Dorsolateral prefrontal cortex (tissue), 122 donors: ENCODE measurements at places on chromosomes 3 and 15.

DNA sequence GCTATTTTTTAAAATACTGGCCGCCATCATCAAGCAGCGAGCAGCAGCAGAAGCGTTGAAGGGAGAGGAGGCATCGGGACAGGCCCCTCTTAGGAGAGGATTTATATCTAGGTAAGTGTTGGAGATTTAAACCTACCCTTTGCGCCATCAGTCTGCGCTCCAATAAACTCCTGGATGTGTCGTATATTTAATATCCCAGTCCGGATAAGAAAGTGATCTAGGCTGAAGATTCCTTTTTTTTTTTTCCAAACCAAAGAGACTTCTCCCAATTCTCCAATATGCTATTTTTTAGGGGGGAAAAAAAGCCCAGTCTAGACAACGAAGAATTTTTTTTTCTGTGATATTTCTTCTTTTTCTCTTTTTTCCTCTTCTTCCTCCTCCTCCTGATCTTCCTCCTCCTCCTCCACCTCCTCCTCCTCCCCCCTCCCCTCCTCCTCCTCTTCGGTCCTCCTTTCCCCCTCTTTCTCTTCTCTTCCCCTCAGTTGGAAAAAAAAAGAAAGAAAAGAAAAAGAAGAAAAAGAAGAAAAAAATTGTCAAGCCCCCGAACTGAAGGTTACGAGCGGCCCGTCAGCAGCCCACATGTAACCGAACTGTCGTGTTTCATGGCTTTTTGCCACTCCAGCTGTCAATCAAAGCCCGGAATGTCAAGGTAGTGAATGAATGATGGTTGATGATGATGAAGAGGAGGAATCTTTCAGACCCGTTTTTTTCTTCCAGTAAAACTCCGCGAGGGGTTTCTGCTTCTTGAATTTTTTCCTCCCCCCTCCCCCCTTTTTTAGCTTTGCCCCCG, 835 bp downstream of the MEIS2 start:
- no peak for DNase-seq

DNA sequence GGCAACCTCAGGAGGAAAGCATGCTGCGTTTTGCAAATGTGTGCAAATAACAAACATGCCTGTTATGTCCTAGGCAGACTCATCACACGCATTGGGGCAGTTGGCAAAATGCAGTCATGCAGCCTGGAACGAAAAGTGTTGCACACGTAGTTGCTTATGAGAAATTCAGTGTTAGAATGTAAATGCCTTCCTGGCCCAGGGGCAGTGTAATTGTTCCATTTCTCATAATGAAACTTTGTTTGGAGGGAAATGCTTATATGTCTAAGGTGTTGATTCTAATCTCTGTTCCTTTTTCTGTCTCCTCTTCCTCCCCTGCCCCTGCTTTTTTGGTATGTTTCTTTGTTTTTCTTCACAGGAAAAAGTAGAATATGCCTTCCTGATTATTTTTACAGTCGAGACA, 156.0 kb downstream of the CACNA1D start:
- no peak for DNase-seq

- peak; percentile 59 for DNase-seq
Observed at GRCh38 chr3:185473290-185473815, 25.5 kb downstream of the TMEM41A start.

DNA sequence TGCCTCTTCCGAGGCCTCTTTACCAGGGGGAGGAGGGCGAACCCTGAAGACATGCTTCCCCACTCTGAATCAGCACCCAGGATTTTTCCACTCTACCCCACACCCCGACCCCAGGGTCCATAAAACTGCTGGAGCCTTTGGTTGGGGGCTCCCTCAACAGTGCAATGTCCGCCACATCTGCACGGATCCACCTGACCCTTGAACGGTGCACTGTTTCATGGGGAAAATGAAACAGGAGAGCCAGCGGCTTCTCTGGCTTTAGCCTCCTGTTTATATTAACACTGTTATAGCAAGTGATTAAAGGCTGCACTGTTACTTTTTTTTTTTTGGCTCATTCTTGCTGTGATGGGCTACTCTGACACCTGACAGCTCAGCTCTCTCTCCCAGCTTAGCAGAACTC, 124.1 kb upstream of the DLG1 start:
- DNase-seq, result no peak

DNA sequence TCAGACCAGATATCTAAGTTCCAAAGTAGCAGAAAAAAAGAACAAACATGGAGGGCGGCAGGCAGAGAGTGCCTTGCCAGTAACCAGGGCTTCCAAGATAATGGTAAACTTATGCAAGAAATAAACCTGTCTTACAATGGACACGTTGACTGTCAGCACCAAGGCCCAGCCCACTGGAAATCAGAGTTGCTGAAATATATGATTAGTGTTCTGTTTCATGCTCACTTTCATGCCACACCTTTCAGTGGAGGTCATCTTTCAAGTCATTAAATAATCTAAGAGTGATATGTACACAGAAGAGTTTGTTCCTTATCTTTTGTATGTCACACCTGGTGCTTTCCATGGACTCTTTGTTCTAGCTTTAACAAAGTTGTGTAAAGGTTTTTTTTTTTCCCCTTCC, 358.1 kb downstream of the MECOM start:
- no peak for DNase-seq

DNA sequence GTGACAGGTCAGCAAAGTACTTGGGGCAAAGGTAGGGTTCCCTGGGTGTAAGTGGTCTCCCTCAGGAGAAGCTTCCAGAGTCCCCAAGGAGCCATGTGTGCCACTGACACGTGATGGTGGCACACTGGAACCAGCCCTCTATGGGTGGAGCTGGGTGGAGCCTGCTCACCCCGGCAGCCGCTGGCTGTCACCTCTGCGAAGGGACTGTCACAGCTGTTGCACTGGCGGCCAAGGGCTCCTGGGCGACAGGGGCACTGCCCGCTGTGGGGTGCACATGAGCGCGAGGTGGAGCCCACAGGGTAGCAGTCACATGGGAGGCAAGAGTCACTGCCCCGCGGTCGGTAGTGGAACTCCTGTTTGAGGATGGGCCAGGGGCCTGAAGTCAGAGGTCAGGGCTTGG, 12.0 kb downstream of the CELSR3 start:
- no peak for DNase-seq

- DNase-seq, result no peak
Observed at GRCh38 chr15:60899322-60899966, 329.7 kb downstream of the RORA start.

DNA sequence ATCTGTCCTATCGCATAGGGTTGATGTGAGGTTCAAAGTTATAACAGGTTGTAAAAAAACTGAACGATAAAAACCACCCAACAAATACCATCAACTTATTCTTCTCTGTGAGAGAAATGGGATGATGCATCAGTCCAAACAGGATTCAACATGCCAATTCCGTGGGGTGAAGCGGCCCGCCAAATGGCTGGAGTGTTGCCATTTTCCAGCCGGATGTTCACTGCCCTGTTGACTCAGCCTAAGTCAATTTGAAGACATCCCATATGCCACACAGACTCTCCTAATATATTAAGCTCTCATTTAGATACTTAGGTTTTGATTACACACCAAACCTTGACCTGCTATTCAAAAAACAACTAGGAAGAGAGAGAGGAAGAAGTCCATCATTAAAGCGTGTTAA, 311.1 kb downstream of the VPS13C start:
- DNase-seq, result no peak

DNA sequence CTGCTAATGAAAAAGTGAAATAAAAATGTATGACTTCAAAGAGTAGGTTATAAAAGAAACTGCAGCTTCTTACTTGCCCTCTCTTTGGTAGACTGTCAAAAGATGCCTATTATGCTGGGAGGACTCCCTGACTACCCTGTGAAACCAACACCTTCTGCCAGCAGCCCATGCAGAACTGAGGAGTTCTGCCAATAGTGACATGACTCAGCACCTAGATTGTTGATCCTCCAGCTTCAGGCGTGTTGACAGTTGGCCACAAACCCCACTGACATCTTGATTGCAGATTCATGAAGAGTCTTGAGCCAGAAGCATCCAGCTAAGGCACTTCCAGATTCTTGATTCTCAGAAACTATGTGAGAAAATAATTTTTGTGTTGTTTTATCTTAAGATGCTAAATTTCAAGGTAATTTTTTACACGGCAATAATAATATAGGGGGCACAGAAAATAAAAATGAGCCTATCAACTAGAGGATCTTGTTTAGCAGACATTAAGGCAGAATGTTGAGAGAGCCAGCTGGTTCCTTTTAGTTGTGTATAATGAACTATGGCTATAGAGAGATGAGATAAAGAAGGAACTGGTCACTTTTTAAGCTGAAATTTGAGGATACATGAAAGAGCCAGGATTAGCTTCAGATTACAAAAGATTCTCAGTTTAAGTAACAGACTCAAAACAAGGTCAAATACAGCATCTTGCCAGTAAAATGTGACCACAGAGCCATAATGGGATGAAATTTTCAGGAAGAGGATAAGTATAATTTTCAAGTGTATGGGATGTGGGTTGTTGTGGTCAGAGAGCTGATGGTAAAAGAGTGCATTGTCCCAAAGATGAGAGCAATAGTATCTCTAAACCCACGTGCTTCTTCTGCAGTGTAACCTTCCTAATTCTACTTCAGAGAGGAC, 588.7 kb upstream of the CBLB start:
- no peak for DNase-seq
